Panc1 (cell line): ENCODE measurements at places on chromosomes 5 and 9. TPM values are rescaled to one million over a fixed set of nuclear protein-coding genes. Genes with fewer than 3 reads are reported as not detected.

DNA sequence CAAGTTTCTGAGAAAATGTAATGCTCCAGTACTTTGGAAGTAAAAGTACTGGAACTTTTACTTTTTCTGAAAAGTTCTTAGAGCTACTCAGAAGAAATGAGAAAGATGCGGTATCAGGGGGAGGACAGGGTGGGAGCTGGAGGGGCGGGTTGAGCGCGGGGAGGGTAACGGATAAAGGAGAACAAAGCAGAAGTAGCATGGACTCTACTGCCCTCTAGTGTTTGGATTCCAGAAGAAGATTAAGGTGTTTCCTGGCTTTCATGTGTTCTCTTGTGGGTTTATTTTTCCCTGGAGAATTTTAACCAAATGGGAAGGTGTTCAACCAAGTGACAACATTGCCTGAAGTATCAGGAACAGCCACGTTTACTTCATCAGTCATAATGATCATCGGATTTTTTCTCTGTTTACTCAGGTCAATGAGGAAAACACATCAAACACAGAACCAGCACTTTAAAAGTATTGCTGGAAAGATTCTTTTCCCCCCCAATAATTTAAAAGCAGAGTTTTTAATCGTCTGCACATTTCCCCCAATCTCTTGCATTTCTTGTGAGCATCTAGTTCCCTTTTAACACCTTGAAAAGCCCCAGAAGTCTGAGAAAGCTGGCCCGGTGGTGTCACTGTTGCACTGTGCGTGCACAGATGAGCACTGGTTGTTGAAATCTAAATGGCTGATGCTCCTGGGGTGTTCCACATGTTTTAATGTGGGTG lies 190.6 kb downstream of the MPDZ start:
- no peak overlapping the region for H3K27ac ChIP-seq
- H3K4me1 ChIP-seq = no peaks in the 10 kb centered on the region
- no peaks in the 10 kb centered on the region for H3K27me3 ChIP-seq
- H3K36me3 ChIP-seq = no peaks in the 10 kb centered on the region
- no peak overlapping the region for H3K4me3 ChIP-seq

DNA sequence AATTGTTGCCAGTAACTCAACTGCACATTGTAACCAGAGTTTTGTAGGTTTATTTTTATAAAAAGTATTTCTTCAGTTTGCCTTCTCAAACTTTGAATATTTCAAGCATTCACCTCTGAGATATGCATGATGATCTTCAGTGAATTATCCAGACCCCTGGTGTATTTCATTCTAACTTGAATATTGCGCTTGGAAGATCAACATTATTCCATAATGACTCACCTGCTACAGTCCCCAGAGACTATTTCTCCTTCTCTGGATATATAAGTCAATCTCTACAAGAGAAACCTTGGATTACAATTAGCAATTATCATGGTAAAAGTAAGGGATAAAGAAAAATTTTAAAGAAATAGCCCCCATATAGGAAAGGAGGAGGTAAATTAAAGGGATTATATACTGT lies 1041.0 kb downstream of the TLE1 start:
- no peaks in the 10 kb centered on the region for H3K27me3 ChIP-seq
- no peaks in the 10 kb centered on the region for H3K4me1 ChIP-seq
- DNase-seq = no peak
- no peak overlapping the region for H3K27ac ChIP-seq

GRCh38 chr9:133735415-133735775 lies 2.8 kb downstream of the SARDH start:
- no peak overlapping the region for H3K27ac ChIP-seq
- H3K4me3 ChIP-seq = no peak overlapping the region
- H3K36me3 ChIP-seq = no peaks in the 10 kb centered on the region
- H3K4me1 ChIP-seq = no peaks in the 10 kb centered on the region
- no peaks in the 10 kb centered on the region for H3K27me3 ChIP-seq
- DNase-seq = no peak

DNA sequence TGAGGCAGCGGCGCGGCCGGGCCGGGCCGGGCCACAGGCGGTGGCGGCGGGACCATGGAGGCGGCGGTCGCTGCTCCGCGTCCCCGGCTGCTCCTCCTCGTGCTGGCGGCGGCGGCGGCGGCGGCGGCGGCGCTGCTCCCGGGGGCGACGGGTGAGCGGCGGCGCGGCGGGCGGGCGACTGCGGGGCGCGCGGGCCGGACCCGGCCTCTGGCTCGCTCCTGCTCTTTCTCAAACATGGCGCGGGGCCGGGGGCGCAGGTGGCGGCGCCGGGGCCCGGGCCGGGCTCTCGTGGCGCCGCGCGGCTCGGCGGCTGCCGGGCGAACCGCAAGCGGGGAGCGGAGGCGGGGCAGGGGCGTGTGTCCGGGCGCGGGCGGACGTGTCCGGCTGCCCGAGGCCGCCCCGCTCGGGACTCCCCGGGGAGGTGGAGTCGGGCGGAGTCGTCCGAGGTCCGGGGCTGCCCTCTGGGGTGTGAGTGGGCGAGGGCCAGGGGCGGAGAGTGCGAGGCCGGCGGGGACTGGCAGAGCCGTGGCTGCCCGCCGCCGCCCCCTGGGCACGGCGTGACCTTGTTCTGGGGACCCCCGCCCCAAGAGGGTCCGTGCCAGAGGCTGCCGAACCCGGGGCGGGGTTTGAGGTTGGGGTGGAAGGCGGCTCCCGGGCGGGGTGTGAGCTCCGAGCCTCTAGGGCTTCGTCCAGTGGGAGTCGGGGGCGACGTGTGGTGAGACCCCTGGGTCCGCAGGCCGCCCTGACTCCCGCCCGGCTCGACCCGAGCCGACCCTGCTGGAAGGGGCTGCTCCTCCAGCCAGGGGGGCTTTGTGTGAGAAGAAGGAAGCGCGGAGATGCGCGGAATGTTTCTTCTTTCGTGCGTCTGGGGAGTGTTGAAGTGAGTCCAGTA lies 485 bp downstream of the TGFBR1 start:
- H3K4me3 ChIP-seq = peak overlapping the region; percentile 70
- no peaks in the 10 kb centered on the region for H3K36me3 ChIP-seq
- DNase-seq = no peak
- 0 out of 2 replicates have a peak, but pooled peaks cover 3% of the 10 kb centered on the region for H3K4me1 ChIP-seq
- peak overlapping the region; percentile 54; the same call in 1 of the 2 replicates for H3K27ac ChIP-seq
- no peaks in the 10 kb centered on the region for H3K27me3 ChIP-seq

DNA sequence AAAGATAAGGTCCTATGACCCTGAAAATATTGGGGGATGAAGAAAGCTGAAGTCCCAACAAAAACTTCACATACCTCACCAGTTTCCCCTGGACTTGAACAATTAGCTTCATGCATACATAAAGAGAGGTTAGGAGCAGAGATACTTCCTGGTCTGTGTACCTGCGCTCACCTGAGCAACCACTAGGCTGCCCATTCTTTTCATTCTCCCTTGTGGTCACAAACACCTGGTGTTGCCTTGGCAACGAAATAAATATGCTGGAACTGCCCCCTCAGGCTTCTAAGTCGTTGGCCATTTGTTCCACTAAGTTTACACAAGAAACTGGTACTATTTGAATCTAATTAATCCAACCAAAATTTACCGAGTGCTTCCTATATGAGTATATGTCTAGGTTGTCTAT lies 18.1 kb downstream of the OTP start:
- H3K4me3 ChIP-seq = no peak overlapping the region
- H3K27me3 ChIP-seq = peaks cover 31% of the 10 kb centered on the region
- H3K4me1 ChIP-seq = no peaks in the 10 kb centered on the region

- no peak overlapping the region for H3K4me3 ChIP-seq
- H3K4me1 ChIP-seq = no peaks in the 10 kb centered on the region
- no peaks in the 10 kb centered on the region for H3K36me3 ChIP-seq
Measured at GRCh38 chr9:2780326-2780725, 63.0 kb downstream of the KCNV2 start.

- H3K4me3 ChIP-seq = no peak overlapping the region
- no peaks in the 10 kb centered on the region for H3K36me3 ChIP-seq
- H3K4me1 ChIP-seq = no peaks in the 10 kb centered on the region
- H3K27ac ChIP-seq = no peak overlapping the region
- no peaks in the 10 kb centered on the region for H3K27me3 ChIP-seq
- DNase-seq = no peak
Measured at GRCh38 chr9:73437758-73438157, 286.1 kb downstream of the ANXA1 start.

DNA sequence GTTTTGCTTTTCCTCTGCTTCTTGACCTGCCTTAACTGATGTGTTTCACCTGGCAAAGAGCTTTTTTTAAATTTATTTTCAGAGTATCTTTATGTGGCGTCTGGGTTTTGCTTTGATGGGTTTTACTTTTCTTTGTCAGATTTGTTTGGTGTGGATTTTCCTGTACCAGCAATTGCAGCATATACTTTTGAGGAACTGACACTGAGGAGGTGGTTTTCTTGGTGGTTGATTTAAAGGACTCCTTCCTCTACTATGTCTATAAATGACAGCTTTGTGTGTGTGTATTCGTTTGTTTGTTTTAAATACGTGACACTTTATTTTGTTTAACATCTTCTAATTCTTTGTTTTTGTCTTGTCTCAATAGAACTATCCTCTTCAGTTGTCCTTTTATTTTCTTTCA lies 1071.9 kb upstream of the ARRDC3 start:
- no peak for DNase-seq
- H3K27me3 ChIP-seq = no peaks in the 10 kb centered on the region
- no peaks in the 10 kb centered on the region for H3K4me1 ChIP-seq

- DNase-seq = no peak
- no peaks in the 10 kb centered on the region for H3K27me3 ChIP-seq
- H3K36me3 ChIP-seq = no peaks in the 10 kb centered on the region
- no peak overlapping the region for H3K27ac ChIP-seq
- H3K4me1 ChIP-seq = no peaks in the 10 kb centered on the region
Measured at GRCh38 chr9:69577123-69577522, 95.0 kb downstream of the APBA1 start.

RGS3 gene
- total RNA-seq = 15.1 TPM
